Tibial nerve (tissue), 4 donors: ENCODE measurements at places on chromosomes 5 and 9.

- DNase-seq: no peak
These were observed 3.1 kb upstream of the CAMLG start for GRCh38 chr5:134735243-134735642.

DNA sequence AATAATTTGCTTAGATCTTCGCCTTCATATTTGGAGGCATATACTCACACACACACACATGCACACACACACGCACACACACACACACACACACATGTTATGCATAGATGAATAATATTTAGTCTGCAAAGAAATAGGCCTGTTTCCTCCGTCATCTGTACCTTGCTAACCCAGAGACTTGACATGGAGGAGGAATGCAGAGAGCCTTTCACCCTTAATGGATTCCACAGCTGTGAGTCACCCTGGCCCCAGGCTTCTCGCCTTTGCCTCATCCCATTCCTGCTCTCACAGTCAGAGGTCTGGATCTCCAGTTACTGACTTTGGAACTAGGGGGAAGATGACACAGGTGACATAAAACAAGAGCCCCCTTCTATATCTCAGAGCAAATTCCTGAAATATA, 29.7 kb downstream of the ZNF462 start:
- no peak for DNase-seq

DNA sequence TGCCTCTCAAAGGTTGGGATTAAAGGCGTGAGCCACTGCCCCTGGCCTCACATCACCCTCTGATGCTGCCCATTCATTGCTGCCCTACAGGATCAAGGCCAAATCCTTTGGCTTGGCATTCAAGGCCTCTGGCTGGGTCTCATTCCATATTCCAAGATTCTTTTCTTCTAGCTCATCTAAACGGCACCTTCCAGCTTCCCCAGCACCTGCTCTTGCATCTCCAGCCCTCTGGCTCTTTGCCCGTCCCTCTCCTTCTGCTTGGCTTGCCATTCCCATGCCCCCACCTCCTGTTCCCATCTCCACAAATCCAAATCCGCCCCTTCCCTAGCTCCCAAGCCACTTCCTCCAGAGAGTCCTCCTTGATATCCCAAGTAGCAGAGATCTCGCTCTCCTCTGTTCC, 33.1 kb downstream of the CORO2A start:
- no peak for DNase-seq

- no peak for DNase-seq
These were observed 81.0 kb downstream of the ARHGEF28 start for GRCh38 chr5:73706963-73707362.

GRCh38 chr9:107931071-107931715, 441.6 kb upstream of the KLF4 start:
- DNase-seq: no peak

- DNase-seq: no peak
These were observed 46.2 kb upstream of the FSD1L start for GRCh38 chr9:105401651-105402050.

GRCh38 chr9:80995759-80996158, 693.6 kb downstream of the TLE1 start:
- no peak for DNase-seq

- DNase-seq: no peak
These were observed 16.9 kb downstream of the FBXW5 start for GRCh38 chr9:136927343-136928271.

GRCh38 chr9:70113403-70114022, 69.9 kb downstream of the MAMDC2 start:
- DNase-seq: peak; percentile 66
